ENCODE measurements at places on chromosomes 5 and 9.

DNA sequence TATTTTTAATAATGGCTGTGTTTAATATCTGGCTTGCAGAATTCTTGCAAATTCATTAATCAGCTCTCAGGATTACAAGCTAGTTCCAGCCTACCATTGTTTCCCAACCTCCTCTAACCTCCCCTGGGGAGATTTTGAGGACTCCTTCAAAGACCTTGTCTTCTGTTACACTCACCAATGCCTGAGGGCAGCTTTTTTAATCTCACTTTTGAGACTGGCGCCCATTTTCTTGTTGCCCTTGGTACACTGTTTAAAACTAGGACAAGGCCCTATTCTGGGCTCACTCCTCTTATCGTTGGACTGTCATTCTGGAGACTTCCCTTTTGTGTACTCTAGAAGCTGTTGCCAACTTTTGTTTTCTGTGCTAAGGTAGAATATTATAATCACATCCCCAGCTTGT is 13.6 kb upstream of the EQTN start:
- DNase-seq: peak; percentile 22

DNA sequence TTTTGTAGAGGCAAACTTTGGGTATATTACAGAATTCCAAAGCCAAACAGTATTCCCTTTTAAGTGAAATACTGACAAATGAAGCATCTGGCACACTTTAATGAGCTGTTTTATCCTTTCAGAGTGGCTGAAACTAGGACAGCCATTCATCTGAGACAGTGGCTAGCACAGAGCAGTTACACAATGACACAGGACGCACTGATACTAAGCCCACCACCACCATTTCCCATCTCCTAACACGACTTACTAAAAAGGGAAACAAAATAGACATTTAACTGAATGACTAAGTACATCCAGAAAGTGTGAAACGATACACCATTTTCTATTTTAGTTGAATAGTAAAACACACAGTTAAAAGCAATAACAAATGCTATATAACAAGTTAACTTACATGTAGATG is 120.4 kb upstream of the RETREG1 start:
- no peak for DNase-seq

DNA sequence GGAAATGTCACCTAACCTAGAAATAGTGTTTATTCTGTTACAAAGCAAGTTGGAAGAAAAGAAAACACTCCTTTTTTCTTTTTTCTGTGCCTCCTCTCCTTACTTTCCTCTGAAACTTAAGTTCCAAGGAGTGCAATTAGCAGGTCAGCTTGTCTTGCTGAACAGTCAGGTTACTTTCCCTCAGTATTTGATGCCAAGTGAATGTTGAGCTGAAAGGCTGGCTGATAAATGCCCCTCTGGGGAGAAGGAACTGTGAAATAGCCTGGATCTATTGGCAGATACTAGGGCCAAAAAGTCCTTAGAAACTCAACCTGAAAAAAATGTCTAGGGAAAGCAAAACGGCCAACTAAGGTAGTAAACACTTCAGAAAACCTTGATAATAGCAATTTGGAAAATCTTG is 43.6 kb downstream of the GRIA1 start:
- no peak for DNase-seq

DNA sequence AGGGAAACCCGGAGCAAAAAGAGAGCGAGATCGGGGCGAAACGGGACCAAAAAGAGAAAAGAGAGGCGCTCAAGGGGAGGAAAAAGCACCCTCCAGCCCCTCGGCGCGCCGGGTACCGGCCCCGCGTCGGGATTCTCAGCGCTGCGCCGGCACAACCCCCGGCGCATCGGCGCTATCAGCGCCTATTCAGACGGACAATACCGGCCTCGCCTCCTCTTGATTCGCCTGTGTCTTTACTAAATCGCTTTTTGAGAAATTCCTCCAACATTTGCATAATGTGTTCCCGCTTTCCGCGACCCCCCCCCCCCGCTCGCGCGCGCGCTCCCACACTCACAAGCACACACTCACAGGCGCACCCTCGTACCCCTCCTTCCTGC is 578 bp downstream of the LHX6 start:
- peak; percentile 38 for DNase-seq

DNA sequence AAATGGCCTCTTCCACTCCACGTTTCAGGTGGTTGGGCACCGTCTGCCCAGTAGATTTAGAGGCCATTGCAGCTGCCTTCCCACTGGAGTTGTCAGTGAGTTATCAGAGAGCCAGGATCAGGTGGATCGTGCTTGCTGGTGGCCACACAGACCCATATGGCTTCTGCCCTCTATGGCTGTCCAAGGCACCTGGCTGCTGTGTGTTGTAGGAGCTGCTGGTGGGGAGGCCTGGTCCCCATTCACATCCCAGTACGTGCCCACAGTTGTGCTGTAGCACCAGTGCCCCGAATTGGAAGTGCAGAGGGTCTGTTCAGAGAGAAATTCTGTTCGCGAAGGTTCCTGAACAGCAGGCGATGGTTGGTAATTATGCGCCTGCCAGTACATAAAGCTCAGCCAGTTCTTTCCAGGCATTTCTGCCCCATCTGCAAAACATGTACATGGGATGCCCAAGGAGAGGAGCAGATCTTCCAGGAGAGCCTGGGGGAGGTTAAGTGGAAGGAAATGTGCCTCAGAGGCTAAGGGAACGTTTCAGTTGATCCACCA is 41.1 kb downstream of the UBE2QL1 start:
- DNase-seq: no peak

DNA sequence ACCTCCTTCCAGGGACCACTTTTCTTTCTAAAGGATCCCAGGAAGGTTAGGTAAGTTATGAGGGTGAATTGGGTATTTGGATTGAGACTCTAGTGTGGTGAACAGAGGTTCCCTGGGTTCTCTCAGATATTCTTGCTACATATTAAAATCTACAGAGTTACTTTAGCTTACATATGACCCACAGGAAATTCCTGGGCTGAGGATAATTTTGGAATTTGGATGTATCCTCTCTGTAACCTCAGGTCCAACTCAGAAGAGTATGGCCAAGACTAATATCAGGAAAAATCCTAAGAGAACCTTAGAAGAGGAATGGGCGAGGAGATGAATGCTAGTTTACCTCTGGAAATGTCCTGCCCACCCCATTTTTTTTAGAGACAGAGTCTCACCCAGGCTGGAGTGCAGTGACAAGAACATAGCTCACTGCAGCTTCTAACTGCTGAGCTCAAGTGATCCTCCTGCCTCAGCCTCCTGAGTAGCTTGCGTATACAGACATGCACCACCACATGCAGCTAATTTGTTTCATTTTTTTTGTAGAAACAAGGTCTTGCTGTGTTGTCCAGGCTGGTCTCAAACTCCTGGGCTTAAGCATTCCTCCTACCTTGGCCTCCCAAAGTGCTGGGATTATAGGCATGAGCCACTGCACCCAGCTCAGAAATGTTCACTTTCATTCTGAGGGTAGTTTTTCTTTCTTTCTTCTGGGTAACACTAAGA is 196.4 kb downstream of the ARHGEF28 start:
- no peak for DNase-seq

- DNase-seq: peak; percentile 87
These were observed 22.1 kb downstream of the GFPT2 start for GRCh38 chr5:180330810-180331646.

DNA sequence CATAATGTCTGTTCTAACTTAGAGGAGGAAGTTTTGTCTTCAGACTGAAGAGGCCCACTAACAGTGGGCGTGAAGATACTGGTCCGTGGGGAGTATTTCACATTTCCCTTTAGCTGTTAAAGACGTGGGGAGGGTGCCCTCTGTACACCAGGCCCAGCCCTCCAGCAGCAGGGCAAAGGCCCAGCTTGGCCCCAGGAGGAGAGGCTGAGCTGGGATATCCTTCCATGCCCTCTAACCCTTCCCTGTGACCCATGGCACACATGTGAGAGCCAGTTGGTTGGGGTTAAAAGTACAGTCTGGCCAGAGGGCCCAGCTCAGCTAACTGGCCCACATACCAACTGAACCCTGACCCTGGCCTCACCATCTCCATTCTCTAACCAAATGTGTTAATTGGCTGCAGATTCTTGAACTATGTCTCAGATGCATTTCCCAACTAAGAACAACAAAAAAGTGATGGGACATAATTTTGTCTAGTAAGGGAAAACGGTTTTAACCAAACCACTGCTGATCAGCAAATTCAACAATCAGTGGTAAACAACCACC is 74.4 kb downstream of the LHFPL2 start:
- DNase-seq: no peak

- DNase-seq: no peak
These were observed 141.0 kb downstream of the DCP2 start for GRCh38 chr5:113117543-113118115.

GRCh38 chr9:129392093-129392541 is 214.1 kb upstream of the IER5L start:
- DNase-seq: no peak

GRCh38 chr5:88954511-88954910 is 71.5 kb upstream of the MEF2C start:
- DNase-seq: no peak

- DNase-seq: no peak
These were observed 3.6 kb downstream of the SPAAR start for GRCh38 chr9:35912791-35913400.

DNA sequence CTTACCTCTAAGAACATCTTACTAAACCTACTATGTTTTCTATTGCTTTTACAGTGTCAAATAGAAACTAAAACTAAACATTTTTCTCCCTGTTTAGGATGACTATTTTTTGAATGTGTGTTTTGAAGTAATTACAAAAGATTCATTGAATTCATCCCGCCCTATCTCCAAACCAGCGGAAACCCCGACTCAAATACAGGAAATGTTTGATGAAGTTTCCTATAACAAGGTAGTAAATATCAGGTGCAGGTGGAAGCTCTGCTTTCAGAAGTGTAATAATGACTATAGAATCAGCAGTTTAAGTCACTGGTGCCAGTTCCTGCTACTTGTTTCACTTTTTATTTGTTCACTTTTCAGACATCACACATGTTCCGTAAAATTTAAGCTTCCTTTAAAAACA is 20.0 kb downstream of the ERAP2 start:
- no peak for DNase-seq

DNA sequence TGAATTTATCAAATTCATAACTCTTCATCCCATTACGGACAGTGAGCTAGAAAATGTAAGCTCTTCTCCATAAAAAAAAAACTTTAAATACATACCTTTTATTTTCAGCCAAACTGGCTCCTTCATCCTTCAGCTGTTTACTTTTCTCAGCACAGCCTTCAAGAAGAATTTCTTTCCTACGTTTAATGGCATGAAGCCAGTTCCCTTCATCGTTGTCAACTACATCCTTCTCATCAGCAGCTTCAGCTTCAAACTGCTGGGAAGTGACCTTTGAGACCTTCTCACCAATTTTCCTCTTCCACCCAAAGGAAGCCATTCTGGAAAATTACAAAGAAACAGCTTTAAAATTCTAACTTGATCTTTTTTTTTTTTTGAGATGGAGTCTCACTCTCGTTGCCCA is 9.1 kb downstream of the TTC33 start:
- no peak for DNase-seq

- DNase-seq: no peak
These were observed 369.8 kb downstream of the TMEM232 start for GRCh38 chr5:110356677-110357076.

DNA sequence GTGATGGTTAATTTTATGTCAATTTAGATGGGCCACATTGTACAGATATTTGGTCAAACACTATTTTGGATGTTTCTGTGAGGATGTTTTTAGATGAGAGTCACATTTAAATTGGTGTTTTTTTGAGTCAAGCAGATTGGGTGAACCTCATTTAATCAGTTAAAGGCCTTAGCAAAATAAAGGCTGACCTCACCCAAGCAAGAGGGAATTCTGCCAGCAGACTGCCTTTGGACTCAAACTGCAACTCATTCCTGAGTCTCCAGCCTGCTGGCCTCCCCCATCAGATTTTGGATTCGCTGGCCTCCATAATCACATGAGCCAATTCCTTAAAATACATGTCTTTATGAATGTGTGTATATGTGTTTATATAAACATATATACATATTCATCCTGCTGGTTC is 282.7 kb upstream of the POU5F2 start:
- DNase-seq: no peak

DNA sequence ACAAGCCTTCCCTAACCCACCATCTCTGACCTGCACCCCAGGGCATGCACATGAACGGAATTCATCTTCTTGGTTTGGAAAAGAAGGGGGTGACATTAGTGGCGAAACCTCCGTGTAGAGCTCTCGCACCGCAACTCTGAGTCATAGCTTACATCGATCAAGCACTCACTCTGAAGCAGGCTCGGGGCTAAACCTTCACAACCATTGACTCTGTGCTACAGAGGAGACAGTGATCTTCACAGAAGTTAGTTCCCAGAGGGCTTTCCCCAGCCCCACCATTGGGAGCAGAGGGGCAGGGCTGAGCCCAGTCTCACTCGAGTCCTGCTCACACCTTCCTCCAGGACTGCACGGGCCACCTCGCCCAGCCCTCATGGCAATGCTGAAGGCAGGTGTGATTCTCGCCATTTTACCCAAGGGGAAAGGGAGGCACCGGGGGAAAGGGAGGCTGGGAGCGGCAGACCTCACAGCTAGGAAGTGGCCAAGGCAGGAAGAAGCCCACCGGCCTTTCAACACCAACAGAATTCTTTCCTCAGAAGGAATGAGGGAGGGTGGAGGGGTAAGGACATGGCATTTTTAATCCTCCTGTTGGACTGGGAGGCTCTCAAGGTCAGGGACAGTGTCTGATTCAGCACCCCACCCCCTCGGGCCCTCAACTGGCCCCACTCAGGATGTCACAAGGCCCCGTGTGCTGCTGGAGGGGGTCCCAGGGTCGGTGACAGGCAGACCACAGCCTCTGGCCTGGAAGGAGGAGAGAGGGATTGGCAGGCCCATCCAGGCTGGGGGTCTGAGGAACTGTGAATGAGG is 25.9 kb upstream of the IL17B start:
- DNase-seq: peak; percentile 65

DNA sequence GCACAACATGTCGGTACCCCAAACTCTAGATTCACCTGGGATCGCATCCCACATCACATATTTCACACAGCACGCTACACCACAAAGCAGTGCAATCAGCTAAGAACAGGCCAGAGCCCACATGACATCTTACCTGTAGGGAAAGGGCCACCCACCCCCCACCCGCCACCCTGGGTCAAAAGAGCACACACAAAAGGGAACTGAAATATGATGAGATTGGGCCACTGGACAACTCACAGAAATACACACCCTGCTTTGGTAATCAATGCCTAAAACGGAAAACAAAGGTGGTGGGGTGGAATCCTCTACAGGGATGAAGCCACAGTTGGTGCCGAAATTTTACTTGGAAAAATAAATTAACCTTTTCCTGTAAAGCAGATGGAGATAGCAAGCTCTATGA is 13.1 kb downstream of the RETREG1 start:
- no peak for DNase-seq

- peak; percentile 75 for DNase-seq
These were observed 579.8 kb upstream of the ST8SIA4 start for GRCh38 chr5:101482931-101483330.

DNA sequence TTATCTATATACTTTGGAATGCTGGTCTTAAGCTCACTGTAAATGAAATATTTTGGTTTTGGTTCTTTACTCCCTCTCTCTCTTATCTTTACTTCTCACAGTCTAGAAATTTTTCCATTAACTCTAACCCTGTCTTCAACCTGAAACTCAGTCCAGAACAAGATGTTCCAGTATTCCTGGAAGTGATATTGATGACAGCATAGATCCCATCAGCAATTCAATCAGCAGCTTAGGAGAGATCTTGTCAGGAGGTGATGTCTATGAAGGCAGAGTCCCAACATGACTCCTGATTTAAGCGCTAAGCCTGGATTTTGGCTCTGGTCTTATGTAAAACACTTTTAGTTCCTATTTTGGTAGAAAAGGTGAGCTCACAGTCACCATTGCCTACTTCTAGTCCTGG is 52.6 kb downstream of the RFK start:
- no peak for DNase-seq

Data from ELF-1 (cell line).